ENCODE measurements at places on chromosomes 3 and 15.

DNA sequence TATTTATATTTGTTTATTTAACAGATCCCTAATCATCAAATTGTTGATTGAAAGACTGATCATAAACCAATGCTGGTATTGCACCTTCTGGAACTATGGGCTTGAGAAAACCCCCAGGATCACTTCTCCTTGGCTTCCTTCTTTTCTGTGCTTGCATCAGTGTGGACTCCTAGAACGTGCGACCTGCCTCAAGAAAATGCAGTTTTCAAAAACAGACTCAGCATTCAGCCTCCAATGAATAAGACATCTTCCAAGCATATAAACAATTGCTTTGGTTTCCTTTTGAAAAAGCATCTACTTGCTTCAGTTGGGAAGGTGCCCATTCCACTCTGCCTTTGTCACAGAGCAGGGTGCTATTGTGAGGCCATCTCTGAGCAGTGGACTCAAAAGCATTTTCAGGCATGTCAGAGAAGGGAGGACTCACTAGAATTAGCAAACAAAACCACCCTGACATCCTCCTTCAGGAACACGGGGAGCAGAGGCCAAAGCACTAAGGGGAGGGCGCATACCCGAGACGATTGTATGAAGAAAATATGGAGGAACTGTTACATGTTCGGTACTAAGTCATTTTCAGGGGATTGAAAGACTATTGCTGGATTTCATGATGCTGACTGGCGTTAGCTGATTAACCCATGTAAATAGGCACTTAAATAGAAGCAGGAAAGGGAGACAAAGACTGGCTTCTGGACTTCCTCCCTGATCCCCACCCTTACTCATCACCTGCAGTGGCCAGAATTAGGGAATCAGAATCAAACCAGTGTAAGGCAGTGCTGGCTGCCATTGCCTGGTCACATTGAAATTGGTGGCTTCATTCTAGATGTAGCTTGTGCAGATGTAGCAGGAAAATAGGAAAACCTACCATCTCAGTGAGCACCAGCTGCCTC, 14.7 kb downstream of the THBS1 start:
- DNase-seq, result no peak

GRCh38 chr3:16249336-16249735, 15.4 kb downstream of the DPH3 start:
- no peak for DNase-seq

GRCh38 chr3:13839726-13840340, 40.0 kb downstream of the WNT7A start:
- no peak for DNase-seq

GRCh38 chr15:95097361-95097760, 866.0 kb downstream of the MCTP2 start:
- no peak for DNase-seq

- no peak for DNase-seq
Observed at GRCh38 chr15:27820232-27820631, 278.9 kb downstream of the OCA2 start.

Measured in activated CD4-positive, alpha-beta T cell treated with anti-CD3 and anti-CD28 coated beads for 24 hours (primary cell).